ENCODE measurements at places on chromosomes 7 and 10.

GRCh38 chr10:88525371-88526069, 57.6 kb downstream of the RNLS start:
- DNase-seq: no peak

- no peak for DNase-seq
Measured at GRCh38 chr7:100155553-100156317, 2.8 kb downstream of the TRAPPC14 start.

- no peak for DNase-seq
Measured at GRCh38 chr7:24842449-24843241, 85.4 kb upstream of the GSDME start.

- no peak for DNase-seq
Measured at GRCh38 chr7:49927631-49928030, 154.2 kb downstream of the VWC2 start.

DNA sequence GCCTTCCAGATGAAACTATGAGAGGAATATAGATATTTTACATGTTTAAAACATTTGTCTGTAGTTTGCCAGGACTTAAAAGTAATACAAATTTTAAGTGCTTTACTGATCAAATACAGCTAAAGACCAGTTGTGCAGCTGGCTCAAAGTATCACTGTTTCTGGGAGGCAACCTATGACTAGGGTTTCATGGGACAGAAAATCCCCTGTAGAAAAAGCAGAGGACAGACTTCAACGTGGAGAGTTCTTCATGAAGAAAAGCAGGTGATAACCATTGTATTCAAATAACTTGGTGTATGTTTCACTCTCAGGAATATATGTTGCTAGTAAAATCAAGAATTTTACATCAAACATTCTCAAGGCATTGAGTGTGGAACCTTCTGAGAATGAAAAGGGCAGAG, 40.9 kb downstream of the PTER start:
- no peak for DNase-seq

DNA sequence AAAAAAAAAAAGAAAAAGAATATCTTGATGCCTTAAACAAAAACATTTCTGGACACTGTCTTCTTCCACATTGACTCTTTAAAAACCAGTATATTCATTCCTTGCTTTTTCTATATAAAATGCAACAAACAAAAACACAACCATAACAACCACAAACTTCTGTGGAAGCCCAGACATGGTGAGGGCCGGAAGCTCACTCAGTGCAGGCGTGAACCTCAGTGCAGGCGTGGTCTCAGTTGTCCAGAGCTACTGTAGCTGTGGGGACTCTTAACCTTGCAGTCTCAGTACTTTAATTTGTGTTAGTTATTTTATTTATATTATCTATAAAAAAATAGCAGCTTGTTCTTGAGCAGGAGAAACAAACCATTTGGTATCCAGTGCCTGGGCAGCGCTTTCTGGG, 131.8 kb downstream of the DOCK1 start:
- no peak for DNase-seq

DNA sequence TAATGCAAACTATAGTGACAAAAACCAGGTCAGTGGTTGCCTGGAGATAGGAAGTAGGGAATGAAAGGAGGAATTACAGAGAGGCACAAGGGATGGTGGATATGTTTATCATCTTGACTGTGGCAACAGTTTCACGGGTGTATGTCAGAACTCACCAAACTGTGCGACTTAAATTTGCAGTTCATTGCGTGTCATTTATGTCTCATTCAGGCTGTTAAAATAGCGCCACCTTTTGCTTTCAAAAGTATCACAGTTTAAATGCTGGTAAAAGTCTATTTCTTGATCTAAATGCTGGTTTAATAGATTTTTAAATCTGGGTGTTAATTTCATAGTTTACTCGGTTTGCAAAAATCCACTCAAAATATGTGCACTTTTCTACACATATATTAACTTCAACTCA, 51.0 kb downstream of the PTTG1IP2 start:
- DNase-seq: no peak

GRCh38 chr7:2878306-2878705, 34.2 kb upstream of the GNA12 start:
- DNase-seq: no peak

GRCh38 chr10:80277016-80277415, 12.4 kb downstream of the MAT1A start:
- no peak for DNase-seq

DNA sequence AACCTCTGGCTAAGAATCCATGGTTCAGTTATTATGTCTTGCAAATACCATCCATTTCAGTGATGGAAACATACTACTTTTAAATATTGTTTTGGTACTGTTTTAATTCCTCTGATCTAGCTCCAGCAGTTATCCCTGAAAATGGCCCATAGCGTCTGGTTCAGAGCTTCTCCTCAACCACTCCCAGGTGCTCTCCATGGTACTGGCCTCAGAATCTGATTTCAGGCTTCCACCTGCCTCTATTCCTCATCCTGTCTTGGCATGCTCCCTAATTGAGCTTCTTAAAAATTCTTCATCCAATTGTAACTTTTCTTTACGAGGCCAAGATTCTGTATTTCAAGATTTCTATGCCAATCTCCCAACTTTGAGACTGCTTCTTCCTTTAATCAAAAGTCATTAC, 236.3 kb downstream of the HTR7 start:
- DNase-seq: no peak
